ENCODE measurements at places on chromosomes 12 and 14.

DNA sequence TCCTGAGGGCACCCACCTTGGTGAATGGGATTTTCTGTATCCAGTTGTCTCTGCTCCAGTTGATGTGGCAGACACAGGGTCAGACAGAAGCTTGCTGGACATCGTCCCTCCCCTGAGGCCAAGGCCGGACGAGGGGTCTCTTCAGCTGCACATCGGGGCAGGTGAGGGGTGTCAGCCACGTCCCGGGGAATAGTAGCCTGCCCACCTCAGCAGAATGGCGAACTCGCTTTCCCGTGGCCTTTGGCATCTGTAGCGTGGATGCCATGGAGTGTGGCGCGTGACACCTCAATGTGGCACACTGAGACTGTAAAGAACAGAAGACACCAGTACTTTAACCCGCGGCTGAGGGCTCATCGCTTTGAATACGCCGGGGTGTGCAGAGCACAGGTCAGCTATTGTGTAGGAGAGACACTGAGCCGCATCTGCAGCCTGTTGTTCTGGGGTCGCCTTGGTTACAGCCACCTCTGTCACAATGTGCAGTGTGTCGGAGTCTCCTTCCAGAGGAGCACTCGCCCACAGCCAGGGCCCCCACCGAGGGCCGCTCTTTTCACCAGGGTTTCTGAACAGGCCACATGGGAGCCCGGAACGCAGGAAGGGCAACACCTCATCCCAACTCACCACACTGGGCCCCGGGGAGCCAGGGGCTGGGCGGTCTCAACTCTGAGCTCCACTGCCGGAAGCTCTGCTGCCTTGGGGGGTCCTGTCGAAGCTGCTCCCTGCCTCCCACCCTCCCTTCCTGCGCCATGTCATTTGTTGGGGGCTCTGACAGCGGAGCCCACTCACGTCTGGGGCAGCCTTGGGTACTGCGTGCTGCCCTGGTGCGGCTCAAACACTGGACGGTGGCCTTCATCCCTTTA lies 77.0 kb downstream of the ADGRD1 start:
- no peak for DNase-seq

- DNase-seq, result no peak
Observed at GRCh38 chr14:24806061-24806678, 172.2 kb upstream of the GZMB start.

- DNase-seq, result no peak
Observed at GRCh38 chr12:23631786-23632377, 317.6 kb downstream of the SOX5 start.

DNA sequence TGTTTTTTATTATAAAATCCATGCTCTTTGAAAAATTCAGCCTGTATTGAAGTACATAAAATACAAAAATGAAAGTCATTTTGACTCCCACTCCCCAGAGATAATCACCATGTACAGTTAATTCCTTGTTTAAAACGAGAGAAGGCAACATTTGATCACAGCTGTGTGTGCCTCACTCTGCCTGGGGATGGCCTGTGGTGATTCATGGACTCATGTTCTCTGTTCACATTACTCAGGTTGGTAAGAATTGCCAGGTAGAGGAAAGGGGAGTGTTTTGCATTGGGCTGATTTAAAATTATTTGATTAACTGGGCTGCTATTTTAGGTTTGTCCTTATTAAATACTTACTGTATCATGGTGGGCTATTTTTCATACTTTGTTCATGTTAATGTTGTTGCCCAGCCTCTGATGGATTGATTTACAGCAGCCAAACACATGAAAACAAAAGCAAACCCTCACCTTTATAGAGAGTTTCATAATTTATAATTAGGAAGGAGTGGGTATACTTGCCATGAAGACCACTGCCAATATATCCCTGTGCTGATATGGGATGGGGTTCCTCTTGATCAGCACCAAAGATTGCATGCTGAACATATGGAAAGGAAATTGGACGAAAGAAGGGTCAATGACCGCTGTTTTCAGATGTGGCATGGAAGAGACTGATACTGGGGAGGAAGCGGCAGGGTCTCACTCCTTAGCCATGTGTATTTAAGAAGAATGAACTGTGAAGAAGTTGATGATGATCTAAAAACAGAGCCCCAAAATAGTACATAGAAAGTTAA lies 3.0 kb downstream of the ZBTB1 start:
- no peak for DNase-seq

GRCh38 chr12:125387206-125387605 lies 322.0 kb downstream of the AACS start:
- no peak for DNase-seq

DNA sequence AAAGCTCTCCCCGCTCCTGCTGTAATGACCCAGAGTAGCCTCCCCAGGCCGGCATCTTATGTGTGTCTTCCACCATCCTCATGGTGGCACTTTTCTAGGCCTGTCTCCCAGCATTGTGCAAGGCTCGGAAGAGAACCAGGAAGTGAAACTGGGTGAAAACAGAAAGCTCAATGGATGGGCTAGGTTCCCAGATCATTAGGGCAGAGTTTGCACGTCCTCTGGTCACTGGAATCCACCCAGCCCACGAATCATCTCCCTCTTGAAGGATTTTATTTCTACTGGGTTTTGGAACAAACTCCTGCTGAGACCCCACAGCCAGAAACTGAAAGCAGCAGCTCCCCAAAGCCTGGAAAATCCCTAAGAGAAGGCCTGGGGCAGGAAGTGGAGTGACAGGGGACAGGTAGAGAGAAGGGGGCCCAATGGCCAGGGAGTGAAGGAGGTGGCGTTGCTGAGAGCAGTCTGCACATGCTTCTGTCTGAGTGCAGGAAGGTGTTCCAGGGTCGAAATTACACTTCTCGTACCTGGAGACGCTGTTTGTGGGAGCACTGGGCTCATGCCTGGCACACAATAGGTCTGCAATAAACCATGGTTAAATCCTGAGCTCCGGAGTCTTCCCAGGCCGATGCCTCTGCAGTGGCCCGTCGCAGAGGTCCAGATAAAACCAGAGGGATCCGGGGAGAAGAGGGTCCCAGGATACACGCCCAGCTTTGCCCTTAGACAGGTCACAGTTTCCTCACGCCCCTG lies 15.6 kb downstream of the ACVRL1 start:
- no peak for DNase-seq

DNA sequence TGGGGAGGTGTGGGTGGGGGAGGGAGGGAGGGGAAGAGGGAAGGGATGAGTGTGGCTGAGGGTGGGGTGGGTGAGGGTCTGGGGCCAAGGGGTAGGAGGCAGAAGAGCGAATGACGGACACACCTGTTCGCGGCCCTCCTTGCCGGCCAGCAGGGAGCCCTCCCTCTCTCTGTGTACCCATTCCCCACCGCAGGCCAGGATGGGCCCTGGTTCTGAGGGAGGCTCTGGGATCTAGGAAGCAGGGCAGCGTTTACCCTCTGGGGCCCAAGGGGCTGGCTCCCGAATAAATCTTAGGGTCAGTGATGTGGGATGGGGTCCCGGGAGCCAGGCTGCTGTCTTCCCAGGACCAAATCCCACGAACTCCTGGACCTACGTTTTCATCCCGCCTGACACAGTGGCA lies 46.0 kb upstream of the ESRRB start:
- DNase-seq, result no peak

DNA sequence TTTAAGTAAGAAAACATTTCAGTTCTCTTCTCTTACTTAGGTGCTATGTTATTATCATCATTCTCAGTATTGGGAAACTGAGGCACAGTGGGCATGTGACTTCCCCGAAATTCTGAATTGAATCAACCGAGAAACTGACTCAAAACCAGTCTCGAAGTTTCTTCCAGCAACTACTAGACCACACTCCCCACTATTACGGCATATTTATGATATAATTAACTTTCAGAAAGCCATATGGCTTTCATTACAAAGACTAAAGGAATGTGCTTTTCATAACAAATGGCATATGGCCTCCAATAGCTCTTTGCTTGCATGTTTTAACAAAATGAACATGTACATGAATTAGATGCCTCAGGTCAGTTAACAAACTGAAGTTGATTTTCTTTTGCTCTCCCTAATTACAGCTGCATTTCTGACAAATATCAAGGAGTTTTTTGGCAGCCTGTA lies 182.9 kb upstream of the SLC38A2 start:
- DNase-seq, result no peak

DNA sequence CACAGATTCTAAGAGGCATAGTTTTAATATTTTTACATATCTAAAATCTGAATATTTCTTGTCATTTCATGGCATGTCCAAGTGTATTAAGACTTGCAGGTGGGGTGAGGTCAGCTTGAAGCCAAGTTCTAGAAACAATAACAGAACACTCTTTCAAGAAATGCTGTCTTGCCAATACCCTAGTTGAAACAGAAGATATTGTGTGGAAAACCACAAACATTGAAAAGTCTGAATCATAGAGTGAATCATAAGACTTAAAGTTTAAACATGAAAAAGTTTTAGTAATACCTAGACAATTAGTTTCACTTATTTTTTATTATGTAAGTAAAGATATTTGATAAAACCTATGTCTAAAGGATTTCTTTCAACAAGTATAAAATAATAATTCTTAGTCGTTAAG lies 191.5 kb upstream of the CAND1 start:
- DNase-seq, result no peak

DNA sequence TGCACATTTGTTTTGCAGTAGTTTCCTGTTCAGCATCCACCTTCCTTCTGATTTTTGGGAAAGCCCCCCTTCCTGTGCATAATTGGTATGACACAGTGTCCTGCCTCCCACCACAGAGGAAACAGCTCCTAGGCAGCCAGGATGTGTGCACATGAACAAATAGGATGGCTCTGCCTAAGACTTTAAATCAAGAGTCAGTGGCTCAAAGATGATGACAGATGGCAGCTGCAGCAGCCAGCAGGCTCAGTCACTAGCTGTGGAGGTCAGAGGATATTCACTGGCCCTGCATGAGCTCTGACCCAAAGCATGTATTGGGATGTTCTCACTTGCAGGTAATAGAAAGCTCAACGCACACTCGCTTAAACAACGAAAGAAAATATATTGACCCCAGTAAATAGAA lies 90.3 kb downstream of the KCNK10 start:
- DNase-seq, result no peak

GRCh38 chr12:56315249-56315621 lies 553 bp downstream of the CNPY2 start:
- DNase-seq, result no peak

DNA sequence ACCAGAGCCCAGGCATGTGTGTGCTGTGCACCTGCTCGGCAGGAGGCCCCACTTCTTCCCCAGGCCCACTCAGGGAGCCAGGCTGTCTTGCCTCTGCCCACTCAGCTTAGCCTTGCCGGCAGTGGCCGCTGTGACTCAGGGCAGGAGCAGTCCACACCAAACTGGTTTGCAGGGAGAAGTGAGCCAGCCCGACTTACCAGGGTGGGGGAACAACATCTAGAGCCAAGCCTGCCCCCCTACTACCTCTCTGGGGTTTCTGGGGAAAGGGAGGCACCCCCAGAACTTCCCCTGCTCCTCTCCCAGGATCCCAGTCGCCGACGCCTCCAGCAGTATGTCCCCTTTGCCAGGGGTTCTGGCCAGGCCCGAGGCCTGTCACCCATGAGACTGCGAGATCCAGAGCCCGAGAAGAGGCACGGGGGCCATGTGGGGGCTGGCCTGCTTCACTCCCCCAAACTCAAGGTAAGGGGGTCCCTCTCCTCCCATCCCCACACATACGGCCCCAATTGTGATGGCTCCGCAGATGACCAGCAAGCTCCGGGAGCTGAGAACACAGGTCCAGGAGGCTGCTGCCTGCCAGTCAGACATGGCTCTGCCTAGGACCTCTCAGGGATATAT lies 3.0 kb downstream of the PLEKHG6 start:
- no peak for DNase-seq

- no peak for DNase-seq
Observed at GRCh38 chr14:68955851-68956179, 23.3 kb downstream of the ACTN1 start.

DNA sequence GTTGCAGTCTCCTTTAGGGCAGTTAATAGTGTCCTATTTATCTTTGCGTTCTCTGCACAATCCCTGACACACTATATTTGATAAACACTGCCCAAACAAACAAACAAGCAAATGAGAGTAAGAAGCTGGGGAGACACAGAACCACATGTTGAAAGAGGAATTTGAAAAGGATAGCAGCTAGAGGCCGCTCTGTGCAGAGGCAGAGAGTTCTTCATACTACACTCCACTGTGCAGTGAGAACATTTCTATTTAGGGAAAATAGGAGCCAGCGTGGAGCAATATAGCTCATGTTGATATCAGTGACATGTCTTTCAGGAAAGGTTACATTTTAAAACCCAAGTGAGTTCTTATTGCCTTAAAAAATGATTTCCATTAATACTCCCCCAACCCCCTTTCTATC lies 140.3 kb upstream of the SEL1L start:
- DNase-seq, result no peak

- peak; percentile 10 for DNase-seq
Observed at GRCh38 chr12:124543052-124543589, 24.3 kb downstream of the NCOR2 start.

All from effector memory CD8-positive, alpha-beta T cell (primary cell).